Activated CD8-positive, alpha-beta T cell treated with anti-CD3 and anti-CD28 coated beads for 36 hours (primary cell): ENCODE measurements at places on chromosomes 3 and 15. TPM values are rescaled to one million over a fixed set of nuclear protein-coding genes. Genes with fewer than 3 reads are reported as not detected.

- H3K4me3 ChIP-seq, result no peak overlapping the region
- H3K4me1 ChIP-seq, result no peaks in the 10 kb centered on the region
- H3K27me3 ChIP-seq, result peaks cover 5% of the 10 kb centered on the region
- DNase-seq, result no peak
Measured at GRCh38 chr15:31606194-31606669, 279.6 kb downstream of the KLF13 start.

DNA sequence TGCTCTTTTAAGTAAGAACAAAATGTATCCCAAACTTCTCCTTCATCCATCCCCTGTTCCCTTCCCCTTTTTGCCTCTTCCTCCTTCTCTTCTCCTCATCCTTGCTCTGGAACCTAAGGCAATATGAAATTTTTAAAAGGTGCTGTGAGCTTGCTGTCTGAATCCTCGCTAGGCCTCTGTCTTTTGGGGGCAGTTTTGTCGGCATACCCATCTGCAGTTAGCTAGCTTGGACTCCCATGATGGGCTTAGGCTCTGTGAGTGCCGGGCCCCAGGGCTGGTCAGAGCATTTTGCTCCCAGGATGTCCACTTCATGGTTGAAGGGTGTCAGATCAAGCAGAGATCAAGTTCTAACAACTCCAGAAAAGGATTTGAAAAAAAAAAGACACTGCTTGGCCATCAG is 18.6 kb downstream of the ZIC1 start:
- H3K4me1 ChIP-seq, result no peaks in the 10 kb centered on the region
- peaks cover 24% of the 10 kb centered on the region for H3K27me3 ChIP-seq
- DNase-seq, result no peak
- no peak overlapping the region for H3K27ac ChIP-seq

DNA sequence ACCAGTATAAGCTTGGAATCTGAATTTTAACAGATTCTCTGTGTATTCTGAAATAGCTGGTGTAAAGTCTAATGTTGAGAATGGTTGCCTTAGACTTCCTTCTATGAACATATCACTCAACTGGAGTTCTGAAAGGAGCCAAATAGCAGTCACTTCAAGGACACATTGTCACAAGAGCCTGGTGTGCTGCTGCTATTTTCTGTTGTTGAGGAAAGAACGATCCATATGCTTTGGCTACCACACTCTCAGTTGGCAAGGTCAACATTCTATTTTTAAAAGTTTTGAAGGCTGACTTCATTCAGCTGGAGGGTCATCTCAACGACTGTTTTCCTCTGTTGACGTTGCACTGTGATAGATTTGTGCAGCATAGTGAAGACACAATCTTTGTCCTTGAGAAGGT is 248.7 kb downstream of the TUSC7 start:
- no peak overlapping the region for H3K27ac ChIP-seq
- H3K36me3 ChIP-seq, result no peaks in the 10 kb centered on the region

GRCh38 chr3:143951351-143951971 is 20.2 kb upstream of the DIPK2A start:
- peak; percentile 58 for DNase-seq
- no peak overlapping the region for H3K27ac ChIP-seq
- H3K36me3 ChIP-seq, result no peaks in the 10 kb centered on the region
- peaks cover 1% of the 10 kb centered on the region for H3K4me1 ChIP-seq
- H3K27me3 ChIP-seq, result peaks cover 9% of the 10 kb centered on the region
- no peak overlapping the region for H3K4me3 ChIP-seq

- H3K4me1 ChIP-seq, result peaks cover 9% of the 10 kb centered on the region
- H3K27me3 ChIP-seq, result peaks cover 30% of the 10 kb centered on the region
- no peaks in the 10 kb centered on the region for H3K36me3 ChIP-seq
- no peak overlapping the region for H3K27ac ChIP-seq
Measured at GRCh38 chr15:79086814-79087213, 3.8 kb downstream of the RASGRF1 start.

DNA sequence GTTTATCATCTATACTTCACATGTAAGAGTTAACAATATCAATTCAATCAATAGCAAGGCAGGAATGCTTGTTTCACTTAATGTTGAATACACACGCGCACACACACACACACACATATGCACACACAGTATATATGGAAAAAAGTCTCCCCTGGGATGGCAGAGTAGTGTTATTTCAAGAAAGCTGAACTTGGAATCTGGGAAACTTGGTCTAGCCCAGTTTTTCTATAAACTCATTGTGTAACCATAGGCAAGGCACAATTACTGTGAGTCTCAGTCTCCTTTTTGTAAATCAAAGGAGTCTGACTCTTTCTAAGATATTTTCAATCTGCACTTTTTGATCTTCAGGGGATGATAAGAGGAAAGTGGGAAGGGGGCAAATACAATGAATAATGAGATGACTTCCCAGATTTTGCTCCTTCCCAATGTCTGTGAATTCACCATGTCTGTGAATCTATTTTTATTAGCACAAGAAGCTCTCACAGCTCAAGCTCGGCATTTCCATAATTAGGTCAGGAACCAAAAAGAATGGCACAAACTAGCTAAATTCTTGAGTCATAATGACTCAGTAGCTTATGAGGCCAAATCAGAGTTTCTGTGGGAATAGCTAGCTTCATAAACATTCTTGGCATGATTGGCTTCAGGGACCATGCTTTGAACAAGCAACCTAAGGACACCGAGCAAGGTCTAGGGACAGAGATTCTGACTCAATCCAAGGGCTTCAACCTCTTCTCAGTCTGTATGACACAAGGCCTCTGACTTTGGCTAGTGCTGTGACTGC is 227.4 kb upstream of the DCBLD2 start:
- no peak overlapping the region for H3K27ac ChIP-seq
- H3K27me3 ChIP-seq, result no peaks in the 10 kb centered on the region
- no peak for DNase-seq
- no peak overlapping the region for H3K4me3 ChIP-seq

DNA sequence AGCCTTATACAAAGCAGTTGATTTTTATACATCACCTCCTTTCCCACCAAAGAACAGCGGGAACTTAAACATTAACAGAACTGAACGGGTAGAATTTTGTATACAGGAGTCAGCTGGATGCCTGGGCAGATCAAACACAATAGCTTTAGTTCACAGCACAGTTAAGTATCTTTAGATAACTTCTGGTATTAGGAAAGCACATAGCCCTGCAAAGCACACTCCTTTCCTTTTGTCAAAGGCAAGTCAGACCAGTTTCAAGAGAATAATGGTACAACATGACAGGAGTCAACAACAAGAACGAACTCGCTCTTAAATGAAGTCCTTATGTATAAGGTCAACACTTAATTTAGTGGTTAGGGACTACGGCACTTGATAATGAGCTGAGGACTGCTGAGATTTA is 26.3 kb downstream of the ABCC5 start:
- no peak overlapping the region for H3K4me3 ChIP-seq
- DNase-seq, result no peak
- peaks cover 11% of the 10 kb centered on the region for H3K36me3 ChIP-seq
- H3K4me1 ChIP-seq, result no peaks in the 10 kb centered on the region
- no peaks in the 10 kb centered on the region for H3K27me3 ChIP-seq

- peak overlapping the region; percentile 96 for H3K27ac ChIP-seq
- H3K4me1 ChIP-seq, result peaks cover 35% of the 10 kb centered on the region
- peaks cover 50% of the 10 kb centered on the region for H3K36me3 ChIP-seq
- peak overlapping the region; percentile 91 for H3K4me3 ChIP-seq
- H3K27me3 ChIP-seq, result no peaks in the 10 kb centered on the region
- no peak for DNase-seq
Measured at GRCh38 chr3:196079682-196080081, 2.2 kb downstream of the TFRC start.

- H3K4me1 ChIP-seq, result no peaks in the 10 kb centered on the region
- no peak overlapping the region for H3K4me3 ChIP-seq
- no peak for DNase-seq
- H3K27me3 ChIP-seq, result peaks cover 8% of the 10 kb centered on the region
- no peak overlapping the region for H3K27ac ChIP-seq
Measured at GRCh38 chr3:150083655-150084042, 113.0 kb upstream of the PFN2 start.

DNA sequence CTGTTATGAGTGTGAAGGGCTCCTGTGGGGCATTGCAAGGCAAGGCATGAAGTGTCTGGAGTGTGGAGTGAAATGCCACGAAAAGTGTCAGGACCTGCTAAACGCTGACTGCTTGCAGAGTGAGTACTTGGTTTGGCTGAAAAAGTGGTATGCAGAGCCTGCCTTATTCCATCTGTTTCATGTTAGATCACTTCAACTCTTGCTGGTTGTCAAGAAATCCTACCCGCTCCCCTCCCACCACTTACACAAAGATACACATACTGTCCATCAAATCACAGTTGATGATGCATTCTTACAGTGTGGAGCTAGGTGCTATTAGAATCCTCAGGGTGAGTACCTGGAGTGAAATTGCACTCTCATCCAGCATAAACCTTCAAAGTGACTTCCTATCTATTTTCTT is 272.1 kb downstream of the UNC13C start:
- H3K4me3 ChIP-seq, result no peak overlapping the region
- H3K27me3 ChIP-seq, result no peaks in the 10 kb centered on the region
- H3K27ac ChIP-seq, result no peak overlapping the region
- H3K4me1 ChIP-seq, result no peaks in the 10 kb centered on the region
- H3K36me3 ChIP-seq, result no peaks in the 10 kb centered on the region

DNA sequence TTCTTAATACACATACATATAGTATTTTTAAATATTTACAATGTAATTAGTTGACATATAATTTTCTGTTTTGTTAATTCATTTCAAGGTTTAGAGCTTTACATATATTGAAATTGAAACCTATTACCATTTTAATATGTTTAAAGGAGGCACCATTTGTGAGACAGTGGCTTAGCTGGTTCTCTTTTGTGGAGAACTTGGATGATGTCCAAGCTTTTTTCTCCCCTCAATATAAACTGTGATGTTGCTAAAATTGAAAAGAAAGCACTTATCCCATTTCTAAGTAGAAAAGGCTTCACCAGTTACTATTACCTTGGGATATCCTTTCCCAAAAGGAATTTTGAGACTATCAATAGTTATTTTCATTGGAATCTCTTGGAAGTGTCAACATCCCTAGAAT is 707.2 kb downstream of the NTRK3 start:
- H3K27me3 ChIP-seq, result peaks cover 1% of the 10 kb centered on the region
- no peak for DNase-seq
- no peak overlapping the region for H3K4me3 ChIP-seq
- no peaks in the 10 kb centered on the region for H3K4me1 ChIP-seq

DNA sequence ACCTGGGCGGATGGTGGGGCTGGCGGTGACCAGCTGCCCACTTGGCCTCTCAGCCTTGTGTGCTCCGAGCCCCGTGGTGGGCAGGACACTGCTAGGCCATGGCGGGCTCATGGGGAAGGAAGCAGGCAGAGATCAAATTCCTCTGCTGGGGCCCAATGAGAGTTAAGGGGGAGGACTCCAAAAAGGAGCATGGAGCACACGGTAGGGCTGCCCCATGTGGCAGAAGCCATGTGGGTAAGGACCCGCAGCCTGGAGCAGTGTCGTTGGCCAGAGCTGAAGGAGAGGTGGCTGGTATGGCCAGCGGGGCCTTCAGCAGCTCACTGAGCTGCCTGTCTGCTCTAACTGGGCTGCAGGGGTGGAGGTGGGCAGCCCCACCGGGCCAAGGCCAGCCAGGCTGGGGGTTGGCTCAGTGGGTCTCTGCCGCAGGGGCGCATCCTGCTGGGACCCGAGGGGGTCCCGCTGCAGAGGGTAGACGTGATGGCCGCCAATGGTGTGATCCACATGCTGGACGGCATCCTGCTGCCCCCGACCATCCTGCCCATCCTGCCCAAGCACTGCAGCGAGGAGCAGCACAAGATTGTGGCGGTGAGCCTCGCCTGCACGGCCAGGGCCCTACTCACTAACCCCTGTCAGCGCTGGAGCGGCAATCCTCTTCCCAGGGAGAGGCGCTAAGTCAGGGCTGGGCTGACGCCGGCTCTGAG is 11.3 kb downstream of the STAB1 start:
- H3K36me3 ChIP-seq, result no peaks in the 10 kb centered on the region
- no peak overlapping the region for H3K27ac ChIP-seq
- H3K4me1 ChIP-seq, result no peaks in the 10 kb centered on the region
- no peak for DNase-seq

- peaks cover 3% of the 10 kb centered on the region for H3K27me3 ChIP-seq
- DNase-seq, result no peak
- H3K27ac ChIP-seq, result no peak overlapping the region
- H3K4me3 ChIP-seq, result no peak overlapping the region
Measured at GRCh38 chr15:81886080-81886479, 159.7 kb downstream of the MEX3B start.

GRCh38 chr3:153343988-153344782 is 182.2 kb downstream of the RAP2B start:
- DNase-seq, result no peak
- no peak overlapping the region for H3K4me3 ChIP-seq
- no peak overlapping the region for H3K27ac ChIP-seq

GRCh38 chr15:88300861-88301260 is 44.3 kb upstream of the NTRK3 start:
- no peak overlapping the region for H3K4me3 ChIP-seq
- H3K27me3 ChIP-seq, result peaks cover 5% of the 10 kb centered on the region

- H3K4me3 ChIP-seq, result no peak overlapping the region
- no peak for DNase-seq
- H3K4me1 ChIP-seq, result peaks cover 25% of the 10 kb centered on the region
- peaks cover 5% of the 10 kb centered on the region for H3K36me3 ChIP-seq
- no peak overlapping the region for H3K27ac ChIP-seq
Measured at GRCh38 chr15:67779549-67780111, 45.7 kb upstream of the SKOR1 start.

GRCh38 chr3:159263750-159264553 is 462.1 kb downstream of the MFSD1 start:
- H3K27me3 ChIP-seq, result peaks cover 2% of the 10 kb centered on the region
- no peak overlapping the region for H3K27ac ChIP-seq
- no peaks in the 10 kb centered on the region for H3K36me3 ChIP-seq
- H3K4me3 ChIP-seq, result no peak overlapping the region

DNA sequence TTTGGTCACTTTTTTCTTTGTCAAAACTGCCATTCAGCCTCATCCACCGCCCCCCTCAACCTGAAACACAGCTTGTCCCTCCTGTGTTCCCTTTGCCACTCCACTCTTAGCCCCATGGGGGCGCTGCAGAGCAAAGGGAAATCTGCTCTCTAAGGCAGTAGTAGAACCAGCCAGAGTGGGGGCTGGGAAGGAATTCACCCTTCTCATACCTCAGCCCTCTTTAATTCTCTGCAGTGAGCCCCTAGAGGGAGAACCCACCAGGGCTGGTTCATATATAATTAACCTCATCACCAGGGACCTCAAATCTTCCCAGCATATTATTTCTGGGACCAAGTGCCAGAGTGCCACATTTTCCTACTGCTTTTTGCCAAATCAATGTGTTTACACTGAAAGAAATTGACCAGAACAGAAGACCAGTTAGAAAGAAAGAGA is 2.8 kb upstream of the BCL6 start:
- peaks cover 49% of the 10 kb centered on the region for H3K4me1 ChIP-seq
- peaks cover 3% of the 10 kb centered on the region for H3K36me3 ChIP-seq
- peak overlapping the region; percentile 98 for H3K27ac ChIP-seq

GRCh38 chr3:100634493-100635272 is 25.3 kb downstream of the ADGRG7 start:
- peak; percentile 74 for DNase-seq
- H3K27ac ChIP-seq, result peak overlapping the region; percentile 44
- H3K27me3 ChIP-seq, result peaks cover 1% of the 10 kb centered on the region
- H3K4me3 ChIP-seq, result no peak overlapping the region
- H3K4me1 ChIP-seq, result peaks cover 11% of the 10 kb centered on the region
- H3K36me3 ChIP-seq, result peaks cover 11% of the 10 kb centered on the region

GRCh38 chr3:138389841-138390581 is 41.6 kb downstream of the MRAS start:
- no peak overlapping the region for H3K4me3 ChIP-seq
- no peaks in the 10 kb centered on the region for H3K4me1 ChIP-seq
- H3K27ac ChIP-seq, result no peak overlapping the region

GOLGA6L4 gene
- total RNA-seq, result 1.3 TPM

ACTR8 gene
- 28.5 TPM for total RNA-seq

MESP1 gene
- 5.3 TPM for total RNA-seq

MCF2L2 gene
- total RNA-seq, result 3.7 TPM

ARID3B gene
- total RNA-seq, result 35.2 TPM

TIMP4 gene
- total RNA-seq, result not detected

CPLX3 gene
- total RNA-seq, result 0.11 TPM

RARB gene
- not detected for total RNA-seq

PRR20G gene
- total RNA-seq, result not detected

SH2D7 gene
- total RNA-seq, result not detected

GABRG3 gene
- not detected for total RNA-seq

CEP19 gene
- 5.5 TPM for total RNA-seq
